Adrenal gland (tissue), 19 donors: ENCODE measurements at places on chromosomes 2 and 18.

GRCh38 chr2:140276661-140277060 is 1496.5 kb upstream of the NXPH2 start:
- no peak for DNase-seq

DNA sequence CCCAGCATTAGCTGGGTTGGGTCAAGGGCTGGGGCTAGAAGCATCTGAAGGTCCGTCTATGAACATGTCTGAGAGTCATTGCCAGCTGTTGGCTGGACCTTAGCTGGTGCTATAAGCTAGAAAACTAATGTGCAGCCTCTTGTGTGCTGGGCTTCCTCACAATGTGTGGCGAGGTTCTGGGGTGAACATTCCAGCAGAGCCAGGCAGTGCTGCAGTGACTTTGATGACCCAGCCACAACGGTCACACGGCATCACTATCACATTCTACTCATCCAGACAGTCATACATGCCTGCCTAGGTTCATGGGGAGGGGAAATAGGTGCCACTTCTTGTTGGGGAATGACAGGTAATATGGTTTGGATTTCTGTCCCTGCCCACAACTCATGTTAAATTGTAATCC is 260.5 kb downstream of the CYP26B1 start:
- no peak for DNase-seq

DNA sequence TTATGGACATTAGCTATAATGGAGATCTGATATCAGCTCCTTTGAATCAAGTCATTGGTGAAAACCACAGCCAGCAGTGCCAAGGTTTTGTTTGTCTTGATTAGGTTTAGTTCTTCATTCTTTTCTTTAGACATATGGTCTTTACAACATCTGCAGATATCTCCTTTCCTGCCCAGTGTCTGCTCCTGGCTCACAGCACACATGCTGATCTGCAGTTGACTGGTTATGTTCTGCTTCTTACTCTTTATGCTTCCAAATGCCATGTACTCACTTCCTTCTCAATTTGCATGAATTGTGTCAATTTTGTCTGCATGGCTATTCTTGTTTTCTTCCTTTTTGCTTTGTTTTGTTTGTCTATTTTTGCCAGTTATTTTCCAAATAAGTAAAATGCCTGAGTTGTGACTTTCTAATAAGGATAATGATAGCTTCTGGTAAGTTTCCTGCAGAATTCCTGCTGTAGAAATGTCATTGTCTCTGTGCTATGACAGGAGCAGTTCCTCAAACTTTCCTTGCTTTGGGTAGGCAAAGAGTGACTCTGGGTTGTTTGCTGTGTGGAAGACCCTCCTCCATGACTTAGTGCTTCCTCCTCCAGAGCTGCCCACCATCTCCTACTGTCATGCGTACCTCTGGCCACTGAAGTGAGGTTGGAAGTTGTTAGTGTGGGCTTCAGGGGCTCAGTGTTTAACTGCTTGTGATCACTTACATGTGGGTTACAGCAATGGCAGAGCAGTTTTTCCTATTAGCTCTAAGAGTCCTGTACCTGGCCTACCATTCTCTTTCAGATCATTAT is 8.2 kb downstream of the ARHGAP25 start:
- DNase-seq, result no peak

GRCh38 chr2:8627692-8628085 is 54.2 kb upstream of the ID2 start:
- no peak for DNase-seq

DNA sequence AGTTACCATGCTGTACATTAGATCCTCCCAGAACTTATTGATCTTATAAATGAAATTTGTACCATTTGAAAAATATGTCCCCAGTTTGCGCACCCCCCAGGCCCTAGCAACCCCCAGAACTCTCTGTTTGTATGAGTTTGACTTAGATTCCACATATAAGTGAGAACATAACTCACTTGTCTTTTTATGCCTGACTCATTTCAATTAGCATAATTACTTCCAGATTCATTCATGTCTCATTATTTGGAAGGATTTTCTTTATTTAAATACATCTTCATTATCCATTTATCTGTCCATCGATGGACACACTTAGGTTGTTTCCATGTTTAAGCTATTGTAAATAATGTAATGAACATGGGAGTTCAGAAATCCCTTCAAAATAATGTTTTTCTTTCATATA is 705.9 kb downstream of the CCDC85A start:
- no peak for DNase-seq

GRCh38 chr2:212288308-212288707 is 250.3 kb downstream of the ERBB4 start:
- DNase-seq, result no peak

GRCh38 chr2:233211548-233211895 is 40.0 kb upstream of the ATG16L1 start:
- no peak for DNase-seq

DNA sequence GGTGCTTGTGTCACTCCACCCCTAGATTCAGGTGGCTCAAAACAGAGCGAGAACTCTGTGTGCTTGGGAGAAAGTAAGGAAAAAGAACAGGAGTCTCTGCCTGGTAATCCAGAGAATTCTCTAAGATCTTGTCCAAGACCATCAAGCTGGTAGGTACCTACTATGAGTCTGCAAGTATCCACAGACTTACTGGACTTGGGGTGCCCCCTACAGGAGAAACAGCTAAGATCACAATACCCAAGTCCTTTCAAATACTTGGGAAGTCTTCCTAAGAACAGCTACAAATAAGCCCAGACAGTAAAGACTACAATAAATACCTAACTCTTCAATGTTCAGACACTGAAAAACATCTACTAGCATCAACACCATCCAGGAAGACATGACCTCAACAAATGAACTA is 1143.6 kb upstream of the ACVR2A start:
- no peak for DNase-seq

- no peak for DNase-seq
Observed at GRCh38 chr2:3154700-3155099, 222.9 kb downstream of the EIPR1 start.

GRCh38 chr2:118638453-118638852 is 209.0 kb downstream of the EN1 start:
- DNase-seq, result no peak

DNA sequence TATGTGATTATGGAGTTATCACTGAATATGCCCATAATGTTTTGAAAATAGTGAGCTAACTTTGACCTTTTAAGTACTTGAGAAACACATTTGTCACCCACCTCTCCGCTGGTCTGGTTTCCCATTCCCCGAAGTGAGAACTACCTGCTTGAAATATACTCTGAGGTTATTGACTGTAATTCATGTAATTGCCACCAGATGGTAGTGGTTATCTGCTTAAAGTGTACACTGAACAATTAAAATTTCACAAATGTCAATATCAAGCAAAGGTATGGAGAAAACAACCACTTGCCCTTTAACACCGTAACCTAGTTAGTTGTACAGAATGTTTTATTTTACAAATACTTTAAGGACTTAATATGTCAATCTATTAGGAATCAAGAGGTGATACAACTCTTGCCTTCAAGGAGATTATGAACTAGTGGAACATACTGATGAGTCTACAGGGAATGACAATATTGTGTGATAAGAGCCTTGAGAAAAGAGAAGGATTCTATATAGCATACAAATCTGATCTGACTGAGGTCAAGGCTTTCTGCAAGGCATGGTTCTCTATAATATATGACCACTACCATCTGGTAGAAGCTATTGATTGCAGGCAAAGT is 316.8 kb upstream of the KCNH7 start:
- DNase-seq, result no peak

DNA sequence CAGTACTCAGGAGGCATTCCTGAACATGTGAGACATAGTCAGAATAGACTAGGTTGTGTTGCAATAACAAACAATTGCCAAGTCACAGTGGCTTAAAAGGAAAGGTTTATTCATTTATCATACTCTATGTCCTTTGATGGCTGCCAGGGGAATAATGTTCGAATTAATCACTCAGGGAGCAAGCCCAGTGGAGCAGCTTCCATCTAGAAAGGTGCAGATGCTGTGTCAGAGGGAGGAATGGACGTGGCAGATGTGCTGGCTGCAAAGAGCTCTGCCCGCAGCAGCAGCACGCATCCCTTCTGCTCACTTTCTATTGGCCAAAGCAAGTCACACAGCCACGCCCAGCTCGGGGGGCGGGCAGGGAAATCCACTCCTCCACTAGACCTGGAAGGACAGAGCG is 105.9 kb upstream of the AQP4 start:
- DNase-seq, result no peak

DNA sequence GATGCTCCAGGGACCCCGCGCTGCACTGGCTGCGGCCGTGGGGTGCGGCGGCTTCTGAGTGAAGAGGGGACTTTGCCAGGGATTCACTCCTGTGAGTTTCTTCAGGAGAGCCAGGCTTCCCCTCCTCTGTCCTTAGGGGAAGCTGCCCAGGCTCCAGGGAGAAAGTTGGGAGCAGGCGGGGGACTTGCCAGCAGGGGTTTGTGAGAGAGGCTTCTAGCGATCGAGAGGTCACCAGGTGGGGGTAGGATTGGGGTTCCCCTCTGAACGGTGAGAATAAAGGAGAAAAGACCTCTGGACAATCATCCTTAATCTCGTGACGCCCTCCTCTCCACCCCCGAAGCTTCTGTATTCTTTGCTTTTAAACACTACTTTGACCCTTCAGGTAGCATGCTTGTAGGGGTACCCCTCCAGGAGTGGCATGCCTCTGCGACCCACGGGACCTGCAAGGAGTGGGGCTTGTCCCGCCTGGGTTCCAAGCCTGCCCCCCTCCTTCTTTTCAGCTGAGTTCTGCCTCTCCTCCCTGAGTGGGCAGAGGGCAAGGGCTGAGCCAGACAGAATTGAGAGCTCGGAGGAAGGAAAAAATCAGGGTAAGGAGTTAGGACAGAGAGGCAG is 601 bp downstream of the PROKR1 start:
- DNase-seq, result no peak

DNA sequence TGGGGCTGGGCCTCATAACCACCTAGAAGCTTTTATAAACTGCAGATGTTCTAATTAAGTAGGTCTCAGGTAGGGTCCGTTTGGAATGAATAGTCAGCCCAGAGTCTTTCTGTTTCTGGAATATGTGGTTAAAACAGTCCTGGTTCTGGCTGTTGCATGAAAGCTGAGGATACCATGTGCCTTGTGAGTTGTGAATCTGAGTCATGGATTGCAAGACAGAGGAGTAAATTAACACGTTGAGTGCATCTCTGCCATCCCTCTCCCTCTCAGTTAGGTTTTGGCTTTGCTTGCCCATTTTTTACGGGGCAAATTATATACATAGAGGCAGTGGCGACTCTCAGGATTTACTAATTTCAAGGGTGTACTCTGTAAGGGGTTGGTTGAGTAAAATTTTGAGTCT is 59.1 kb downstream of the NCK2 start:
- no peak for DNase-seq

DNA sequence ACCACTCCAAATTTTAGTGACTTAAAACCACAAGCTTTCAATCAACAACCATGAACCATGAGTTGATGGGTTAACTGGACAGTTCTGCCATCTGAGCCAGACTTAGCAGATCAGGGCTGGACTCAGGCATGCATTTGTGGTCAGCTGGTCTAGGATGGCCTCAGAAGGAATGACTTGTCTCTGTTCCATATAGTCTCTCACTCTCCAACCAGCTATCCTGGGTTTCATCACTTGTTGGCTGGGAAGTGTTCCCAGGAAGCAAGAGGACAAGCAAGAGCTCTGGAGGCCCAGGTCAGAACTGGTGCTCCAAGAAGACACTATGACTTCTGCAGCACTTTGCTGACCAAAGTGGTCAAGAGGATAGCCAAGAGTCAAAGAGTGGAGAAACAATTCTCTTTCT is 17.5 kb upstream of the MAP3K20 start:
- no peak for DNase-seq
